ENCODE measurements at places on chromosomes 16 and 17. TPM values are rescaled to one million over a fixed set of nuclear protein-coding genes. Genes with fewer than 3 reads are reported as not detected.

DNA sequence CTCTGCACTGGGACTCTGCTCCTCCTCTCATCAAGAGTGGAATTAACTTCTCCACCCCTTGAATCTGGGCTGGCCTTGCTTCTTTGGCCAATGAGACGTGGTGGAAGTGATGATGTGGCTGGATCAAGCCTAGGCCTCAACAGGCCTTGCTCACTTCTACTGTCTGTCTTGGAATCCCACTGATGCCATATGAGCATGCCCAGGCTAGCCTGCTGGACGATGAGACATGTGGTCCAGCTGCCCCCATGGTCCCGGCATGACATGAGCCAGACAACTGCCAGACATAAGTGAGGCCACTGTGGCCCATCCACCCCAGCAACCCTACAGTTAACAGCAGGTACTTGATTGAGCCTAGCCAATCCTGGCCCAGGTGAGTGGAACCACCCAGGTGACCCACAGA, 18.7 kb downstream of the VAC14 start:
- peak; percentile 52 for DNase-seq

KRT24 gene
- not detected for total RNA-seq

MT3 gene
- total RNA-seq, result not detected

DNA sequence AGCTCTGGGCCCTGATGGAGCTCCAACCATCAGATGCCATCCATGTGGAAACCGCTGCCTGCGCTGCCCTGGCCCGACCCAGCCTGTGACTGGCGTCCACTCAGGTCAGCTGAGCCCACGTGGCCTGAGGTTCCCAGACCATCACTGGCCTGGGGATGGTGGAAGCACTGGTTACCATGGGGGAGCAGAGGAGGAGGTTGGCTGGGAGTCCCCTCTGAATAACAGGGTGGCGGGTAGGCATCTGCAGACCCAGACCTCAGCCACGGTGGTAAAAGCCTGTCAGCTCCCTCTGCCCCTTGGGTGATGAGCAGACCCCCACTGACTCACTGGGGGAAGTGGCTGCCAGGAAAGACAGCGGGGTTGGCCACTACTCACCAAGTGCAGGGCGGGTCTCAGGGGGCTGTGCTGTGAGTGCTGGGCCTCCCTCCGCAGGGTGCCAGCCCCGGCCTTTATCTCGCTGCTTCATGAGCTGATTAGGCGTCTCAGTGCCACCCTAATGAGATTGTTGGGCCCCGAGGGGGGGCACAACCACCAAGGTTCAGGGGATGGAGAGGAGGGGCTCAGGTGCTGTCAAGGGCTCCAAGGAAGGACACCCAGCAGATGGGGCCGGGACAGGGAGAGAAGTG, at the start of gene PDE6G:
Gene PDE6G (minus strand): TSS at position 425 of the 626 bp plus-strand sequence. CDS start 3,237 bp downstream, outside the sequence.
- DNase-seq, result no peak

- DNase-seq, result no peak
Observed at GRCh38 chr17:6938637-6939036, 57.2 kb upstream of the ALOX12 start.
